Renal cortical epithelial cell (primary cell): ENCODE measurements at places on chromosomes 6 and 20. TPM values are rescaled to one million over a fixed set of nuclear protein-coding genes. Genes with fewer than 3 reads are reported as not detected.

- no peak for DNase-seq
These were observed 111.6 kb downstream of the RTN4IP1 start for GRCh38 chr6:106517706-106518105.

PHACTR1 gene
- 1.9 and 3.9 TPM in 2 replicates for total RNA-seq

FGD2 gene
- 0.05 TPM in 1 of 2 replicates, not detected in the other for total RNA-seq

- peak; percentile 98 for DNase-seq
These were observed 63.6 kb downstream of the IPCEF1 start for GRCh38 chr6:154292855-154293519.

GRCh38 chr20:57399587-57400155 is 8.5 kb downstream of the RBM38 start:
- DNase-seq = peak; percentile 43

DNA sequence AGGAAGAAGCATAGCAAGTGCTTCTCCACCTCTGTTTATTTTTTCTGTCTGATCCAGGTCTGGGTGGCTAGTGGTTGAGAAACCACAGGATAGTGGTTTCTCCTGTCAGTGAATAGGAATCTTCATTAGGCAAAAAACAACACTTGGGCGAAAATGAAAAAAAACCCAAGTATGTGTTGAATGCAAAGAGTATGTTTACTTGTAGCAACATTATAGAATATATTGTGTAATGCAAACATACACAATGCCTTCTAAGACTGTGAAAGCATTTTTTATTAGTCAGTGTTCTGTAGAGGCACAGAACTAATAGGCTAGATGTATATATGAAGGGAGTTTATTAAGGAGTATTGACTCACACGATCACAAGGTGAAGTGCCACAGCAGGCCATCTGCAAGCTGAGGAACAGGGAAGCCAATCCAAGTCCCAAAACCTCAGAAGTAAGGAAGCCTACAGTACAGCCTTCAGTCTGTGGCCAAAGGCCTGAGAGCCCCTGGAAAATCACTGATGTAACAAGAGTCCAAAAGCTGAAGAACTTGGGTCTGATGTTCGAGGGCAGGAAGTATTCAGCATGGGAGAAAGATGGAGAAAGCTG is 111.1 kb downstream of the UST start:
- DNase-seq = peak; percentile 28

DNA sequence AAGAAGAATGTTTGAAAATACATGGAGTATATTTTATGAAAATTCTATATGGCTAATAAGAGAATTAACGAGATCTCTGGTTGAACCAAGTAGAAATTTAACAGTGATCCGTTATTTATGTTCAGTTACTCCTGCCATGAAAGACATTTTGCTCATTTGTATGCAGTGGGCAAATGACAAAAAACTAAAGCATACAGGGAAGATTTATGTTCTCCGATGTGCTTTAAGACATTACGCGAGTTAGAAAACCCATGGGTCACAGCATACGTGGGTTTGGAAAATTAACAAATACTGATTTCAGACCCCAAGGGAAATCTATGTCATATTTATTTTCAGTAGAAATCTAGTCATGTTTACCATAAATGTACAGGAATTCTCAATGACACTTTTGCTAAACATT is 90.1 kb downstream of the BMP5 start:
- no peak for DNase-seq

CHRNA4 gene
- not detected in 2 replicates for total RNA-seq

MRAP2 gene
- 1.7 and 7.5 TPM in 2 replicates for total RNA-seq

DNA sequence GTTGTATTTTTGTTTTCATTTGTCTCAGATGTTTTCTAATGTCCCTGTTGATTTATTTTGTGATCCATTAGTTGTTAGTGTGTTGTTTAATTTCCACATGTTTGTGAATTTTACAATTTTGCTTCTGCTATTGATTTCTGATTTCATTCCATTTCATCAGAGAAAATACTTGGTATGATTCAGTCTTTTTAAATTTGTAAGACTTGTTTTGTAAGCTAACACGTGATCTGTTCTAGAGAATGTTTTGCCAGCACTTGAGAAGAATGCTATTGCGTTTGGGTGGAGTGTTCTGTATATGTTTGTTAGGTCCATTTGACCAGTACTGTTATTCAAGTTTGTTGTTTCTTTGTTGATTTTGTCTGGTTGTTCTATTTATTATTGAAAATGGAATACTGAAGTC is 53.9 kb downstream of the KIZ start:
- no peak for DNase-seq

PSMB1 gene
- total RNA-seq = 195 and 429 TPM in 2 replicates

DNA sequence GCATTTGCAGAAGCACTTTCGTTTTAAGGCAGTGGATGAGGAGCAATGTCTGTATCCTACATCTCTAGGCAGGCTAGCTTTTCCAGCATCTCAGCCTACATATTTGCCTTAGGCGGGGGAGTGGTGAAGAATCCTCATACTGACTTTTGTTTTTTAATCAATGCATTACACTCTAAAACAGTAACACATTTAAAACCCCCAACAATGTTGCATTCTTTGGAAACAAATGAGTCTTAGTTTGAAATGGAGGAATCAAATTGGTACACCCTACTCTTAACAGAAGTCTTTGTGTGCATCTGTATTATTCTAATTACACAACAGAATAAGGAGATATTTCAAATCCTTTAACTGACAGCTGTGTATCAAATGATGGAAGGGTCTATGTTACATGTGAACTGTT is 9.0 kb downstream of the NKAIN2 start:
- no peak for DNase-seq

DNA sequence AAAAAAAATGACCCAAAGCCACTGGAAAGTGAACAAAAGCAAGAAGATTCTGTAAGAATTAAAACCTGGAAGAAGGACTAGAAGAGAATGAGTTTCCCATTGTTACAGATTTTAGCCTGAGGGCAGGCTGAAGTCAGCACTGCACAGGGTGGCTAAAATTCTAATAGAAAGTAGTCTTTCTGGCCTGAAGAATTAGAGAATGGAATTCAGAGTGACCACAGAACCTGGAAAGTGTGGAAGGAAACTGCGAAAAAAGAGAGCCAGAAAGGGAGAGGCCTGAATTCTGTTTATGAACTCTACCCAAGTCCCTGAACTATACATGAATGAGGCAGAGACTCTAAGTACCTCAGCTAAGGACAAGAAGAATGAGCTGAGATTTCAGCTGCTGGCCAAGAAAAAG is 38.9 kb upstream of the FILIP1 start:
- DNase-seq = peak; percentile 81

PLCB1 gene
- 0.17 and 2.0 TPM in 2 replicates for total RNA-seq

OR2J3 gene
- not detected in 2 replicates for total RNA-seq

LST1 gene
- total RNA-seq = not detected in 2 replicates
